C1 segment of cervical spinal cord (tissue), 14 donors: ENCODE measurements at places on chromosomes 2 and 18.

DNA sequence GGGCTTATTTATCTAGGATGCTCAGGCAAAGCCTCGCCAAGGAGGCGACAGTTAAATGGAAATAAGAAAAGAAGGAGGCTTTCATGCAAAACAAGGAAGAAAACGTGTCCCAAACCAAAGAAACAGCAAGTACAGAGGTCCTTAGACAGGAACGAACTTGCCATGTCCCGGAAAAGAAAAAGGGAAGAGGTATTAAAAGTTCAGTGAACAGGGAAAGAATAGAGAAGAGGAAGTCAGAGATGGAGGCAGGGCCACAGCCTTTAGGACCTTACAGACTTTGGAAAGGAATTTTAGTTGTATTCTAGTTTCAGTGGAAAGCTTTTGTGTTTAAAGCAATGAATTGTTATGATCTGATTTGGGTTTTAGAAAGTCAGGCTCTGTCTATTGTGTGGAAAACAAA is 22.1 kb downstream of the IKZF2 start:
- no peak for DNase-seq

DNA sequence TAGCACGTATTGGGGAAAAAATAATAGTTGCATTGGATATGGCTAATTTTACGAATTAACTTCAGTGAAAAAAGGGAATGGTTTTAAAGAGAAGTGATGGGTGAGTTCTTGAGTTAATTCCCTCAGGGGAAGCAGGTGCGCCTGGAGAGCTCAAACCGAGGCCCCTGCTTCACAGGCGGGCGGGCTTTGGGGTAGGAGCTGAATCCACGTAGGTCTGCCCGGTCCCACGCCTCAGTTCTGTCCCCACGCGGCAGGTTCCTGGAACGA is 44.1 kb downstream of the GORASP2 start:
- DNase-seq = no peak

DNA sequence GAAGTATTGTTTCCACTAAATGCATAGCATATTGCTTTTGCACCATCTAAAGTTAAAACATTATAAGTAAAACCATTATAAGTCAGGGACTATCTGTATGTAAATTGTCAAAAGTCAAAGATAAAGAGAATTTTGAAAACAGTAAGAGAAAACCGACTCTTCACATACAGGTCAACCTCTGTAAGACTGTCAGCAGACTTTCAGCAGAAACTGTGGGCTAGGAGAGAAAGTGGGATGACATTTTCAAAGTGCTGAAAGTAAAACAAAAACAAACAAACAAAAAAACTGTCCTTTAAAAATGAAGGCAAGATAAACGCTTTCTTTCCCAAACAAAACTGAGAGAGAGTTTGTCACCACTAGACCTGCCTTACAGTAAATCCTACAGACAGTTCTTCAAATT is 122.9 kb upstream of the ID2 start:
- DNase-seq = no peak

- no peak for DNase-seq
Observed at GRCh38 chr18:11002796-11003195, 146.6 kb downstream of the PIEZO2 start.

- DNase-seq = no peak
Observed at GRCh38 chr2:231277962-231278361, 79.5 kb downstream of the ARMC9 start.

- no peak for DNase-seq
Observed at GRCh38 chr2:240787521-240788472, 32.2 kb downstream of the KIF1A start.

- DNase-seq = no peak
Observed at GRCh38 chr2:174611854-174612253, 14.2 kb upstream of the WIPF1 start.

DNA sequence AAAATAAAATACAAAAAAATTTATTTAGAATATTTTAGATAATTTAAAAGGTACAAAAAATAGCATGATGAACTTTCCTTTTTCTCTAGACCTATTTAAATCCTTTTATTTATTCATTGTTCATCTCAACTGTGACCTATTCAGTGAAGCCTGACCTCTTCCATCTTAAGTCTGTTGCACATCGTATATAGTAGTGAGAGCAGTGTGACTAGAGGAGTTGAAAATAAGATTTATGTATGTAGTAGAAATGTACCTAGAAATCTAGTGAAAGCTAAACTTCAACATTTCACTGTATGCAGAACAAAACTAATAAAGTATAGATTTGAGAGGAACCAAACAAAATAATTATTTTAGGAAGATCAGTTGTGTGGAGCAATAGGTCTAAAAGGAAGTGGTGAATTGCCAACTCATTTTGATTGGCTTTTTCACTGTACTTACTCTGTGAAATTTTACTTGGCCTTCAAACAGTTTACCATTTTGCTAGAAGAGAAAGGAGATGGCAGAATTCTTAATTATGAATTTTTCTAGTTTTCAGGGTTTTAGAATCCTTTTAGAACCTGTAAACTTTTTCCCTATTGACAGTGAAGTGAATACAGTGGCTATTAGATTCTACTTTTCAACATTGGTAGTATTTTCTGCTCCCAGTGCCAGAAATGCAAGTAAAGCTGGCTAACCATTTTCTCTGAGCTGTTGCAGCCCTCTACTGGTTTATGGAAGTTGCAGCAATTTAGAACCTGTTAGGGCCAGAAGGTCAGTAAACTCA is 11.0 kb downstream of the ANKRD12 start:
- no peak for DNase-seq

- no peak for DNase-seq
Observed at GRCh38 chr2:111663471-111664274, 220.3 kb downstream of the ANAPC1 start.

- DNase-seq = peak; percentile 20
Observed at GRCh38 chr2:101961338-101962191, 30.2 kb upstream of the IL1R2 start.

DNA sequence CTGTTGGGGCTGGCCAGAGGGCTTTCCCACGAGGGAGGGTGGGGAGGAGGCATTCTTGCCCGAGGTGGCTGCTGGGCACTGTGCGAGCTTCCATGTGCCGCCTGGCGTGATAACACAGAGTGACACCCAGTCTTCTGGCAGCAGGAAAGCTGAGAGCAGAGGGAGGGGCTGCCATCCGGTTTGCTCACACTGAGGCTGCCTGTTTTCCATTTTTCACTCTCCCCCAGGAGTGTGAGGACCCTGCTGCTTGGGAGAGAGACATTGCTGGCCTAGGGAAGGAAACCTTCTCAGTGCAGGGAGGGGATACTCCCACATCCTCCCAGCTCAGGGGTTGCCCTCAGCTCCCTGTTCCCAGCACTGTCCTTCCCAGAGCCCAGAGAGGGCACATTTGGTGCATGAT is 73.1 kb downstream of the INHBB start:
- DNase-seq = no peak

GRCh38 chr2:220913384-220913783 is 658.7 kb downstream of the EPHA4 start:
- DNase-seq = no peak

DNA sequence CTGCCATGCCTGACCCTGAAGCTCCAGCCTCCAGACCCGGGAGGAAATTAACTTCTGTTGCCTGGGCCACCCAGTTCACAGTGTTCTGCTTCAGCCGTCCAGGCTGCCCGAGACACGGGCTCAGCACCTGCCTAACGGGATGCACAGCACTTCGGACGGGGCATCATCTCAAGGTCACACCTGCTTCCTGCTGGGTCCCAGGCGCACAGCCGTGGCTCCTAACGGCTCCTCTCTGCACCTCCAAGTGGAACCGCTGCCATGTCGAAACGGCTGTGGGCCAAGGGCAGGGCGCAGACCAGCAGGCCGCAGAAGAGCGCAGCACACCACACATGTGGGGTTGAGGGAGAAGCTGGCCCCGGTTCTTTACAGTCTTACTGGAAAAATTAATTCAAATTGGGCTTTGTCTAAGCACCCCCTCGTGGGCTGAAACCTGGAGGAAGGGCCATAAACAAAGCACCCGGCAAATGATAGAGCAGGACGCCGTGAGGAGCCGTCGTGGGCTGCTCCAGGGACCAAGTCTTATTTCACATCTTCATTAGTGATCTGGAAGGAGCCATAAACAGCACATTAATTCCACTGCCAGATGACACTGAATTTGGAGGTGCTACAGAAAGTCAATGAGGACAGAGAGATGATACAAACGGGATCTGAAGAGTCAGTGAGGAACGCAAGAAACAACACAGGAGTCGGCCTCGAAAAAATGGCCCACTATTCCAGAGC is 59.6 kb downstream of the EIPR1 start:
- no peak for DNase-seq

- no peak for DNase-seq
Observed at GRCh38 chr2:68342470-68342869, 22.6 kb upstream of the PLEK start.

- no peak for DNase-seq
Observed at GRCh38 chr2:8505311-8505920, 176.4 kb upstream of the ID2 start.

DNA sequence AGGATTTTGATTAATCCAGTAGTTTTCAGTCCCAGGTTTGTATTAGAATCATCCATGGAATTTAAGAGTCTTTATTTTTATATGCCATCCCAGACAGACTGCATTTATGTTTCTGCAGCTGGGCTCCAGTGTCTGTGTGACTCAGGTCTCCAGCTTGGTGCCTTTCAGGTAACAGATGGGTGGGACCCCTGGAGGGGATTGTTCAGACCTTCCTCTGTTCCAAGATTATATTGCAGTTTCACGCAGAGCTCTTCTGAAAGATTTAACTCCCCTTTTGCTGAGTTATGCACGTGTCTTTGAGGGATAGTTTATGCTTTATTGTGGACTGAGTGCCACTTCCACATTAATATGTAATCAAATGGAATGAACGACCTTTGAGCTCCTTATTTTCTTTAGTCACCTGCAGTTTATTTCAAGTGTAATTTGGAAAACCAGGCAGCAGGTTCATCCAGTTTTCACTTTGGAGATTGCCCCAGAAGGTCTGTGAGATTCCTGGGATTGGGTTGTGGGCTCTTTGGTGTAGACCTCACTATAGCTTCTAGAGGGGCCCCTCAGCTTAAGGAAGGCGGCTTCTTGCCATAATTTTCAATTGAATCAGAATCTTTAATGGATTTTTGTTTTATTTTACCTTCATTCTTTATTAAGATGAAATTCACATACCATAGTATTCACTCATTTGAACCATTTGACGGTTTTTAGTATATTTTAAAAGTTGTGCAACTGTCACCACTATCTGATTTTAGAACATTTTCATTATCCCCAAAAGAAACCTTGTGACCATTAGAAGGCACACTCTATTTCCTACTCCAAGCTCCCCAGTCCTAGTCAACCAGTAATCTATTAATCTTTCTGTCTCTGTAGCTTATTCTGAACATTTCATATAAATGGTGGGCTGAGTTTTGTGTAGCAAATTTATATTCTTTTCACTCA is 135.0 kb downstream of the WDSUB1 start:
- DNase-seq = no peak

- no peak for DNase-seq
Observed at GRCh38 chr2:109479804-109480203, 134.0 kb downstream of the SEPTIN10 start.

DNA sequence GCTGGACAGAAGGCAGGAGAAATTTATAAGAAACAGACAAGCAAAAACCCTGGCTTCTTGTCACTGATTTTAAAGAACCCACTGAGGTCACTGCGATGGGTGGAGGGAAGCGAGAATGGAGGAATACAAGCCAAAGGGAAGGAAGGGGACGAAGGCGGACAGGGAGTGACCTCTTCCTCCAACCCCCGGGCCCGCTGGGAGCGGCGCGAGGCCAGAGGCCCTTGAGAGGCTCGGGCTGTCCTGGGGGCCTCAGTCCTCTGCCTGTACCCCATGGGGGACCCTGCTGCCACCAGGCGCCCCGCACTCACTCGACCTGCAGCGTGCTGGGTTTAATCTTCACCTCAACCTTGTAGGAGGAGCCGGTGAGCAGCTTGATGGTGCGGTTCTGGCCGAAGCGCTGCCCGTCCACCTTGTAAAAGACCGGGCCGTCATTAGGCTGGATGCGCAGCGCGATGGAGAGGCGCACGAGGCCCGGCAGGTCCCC is 793 bp downstream of the CNRIP1 start:
- no peak for DNase-seq

- DNase-seq = no peak
Observed at GRCh38 chr2:68041704-68042245, 21.0 kb downstream of the C1D start.

DNA sequence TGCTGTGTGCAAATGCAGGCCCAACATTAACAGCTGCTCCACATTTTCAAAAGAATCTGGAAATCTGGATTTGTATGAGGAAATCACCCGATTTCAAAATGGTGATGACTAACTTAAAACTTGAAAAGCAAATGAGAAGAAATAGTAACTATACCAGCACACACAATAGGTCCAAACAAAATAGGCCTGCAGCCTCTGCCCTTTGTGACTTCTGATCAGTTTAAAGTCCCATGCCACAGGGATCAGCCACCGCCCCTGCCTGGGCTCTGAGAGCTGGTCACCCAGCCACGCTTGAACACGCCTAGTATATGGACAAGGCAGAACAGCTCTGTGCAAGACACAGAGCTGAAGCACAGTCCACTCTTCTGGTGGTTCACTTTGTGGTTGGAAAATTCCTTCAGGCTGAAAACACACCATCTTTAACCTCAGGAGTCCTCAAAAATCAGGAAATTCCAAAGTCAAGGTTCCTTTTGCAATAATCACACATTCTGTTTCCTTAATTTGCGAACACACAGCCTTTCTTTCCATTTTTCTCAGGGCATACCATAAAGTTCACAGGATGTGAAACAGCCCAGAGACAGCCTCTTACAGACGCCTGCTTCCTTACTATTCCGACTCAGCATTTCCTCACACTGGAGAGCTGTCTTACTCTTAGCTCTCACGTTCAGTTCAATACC is 150.1 kb upstream of the RIOK3 start:
- no peak for DNase-seq

GRCh38 chr18:36297417-36298125 is at the start of gene FHOD3:
FHOD3 (plus strand) TSS chr18:36297713; CDS start chr18:36297836, 123 bp downstream.
- peak; percentile 61 for DNase-seq

- no peak for DNase-seq
Observed at GRCh38 chr2:170685591-170685990, 29.5 kb upstream of the SP5 start.

DNA sequence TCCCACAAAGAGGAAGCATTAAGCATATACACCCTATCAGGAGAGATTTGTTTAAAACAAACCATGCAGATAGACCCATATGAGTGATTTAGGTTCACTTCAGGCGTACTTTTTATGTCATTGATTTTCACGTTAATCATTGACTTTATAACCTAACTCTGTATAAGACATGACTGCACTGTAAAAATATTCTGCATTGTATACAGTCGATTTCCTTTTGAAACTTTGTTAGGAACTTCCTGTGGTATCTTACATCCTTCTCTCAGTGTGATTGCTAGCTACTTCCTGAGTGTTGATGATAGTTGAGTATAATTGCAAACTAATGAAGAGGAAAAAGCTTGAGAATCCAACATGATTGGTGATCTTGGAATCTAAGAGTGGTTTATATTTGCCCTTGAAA is 69.4 kb downstream of the XIRP2 start:
- no peak for DNase-seq

DNA sequence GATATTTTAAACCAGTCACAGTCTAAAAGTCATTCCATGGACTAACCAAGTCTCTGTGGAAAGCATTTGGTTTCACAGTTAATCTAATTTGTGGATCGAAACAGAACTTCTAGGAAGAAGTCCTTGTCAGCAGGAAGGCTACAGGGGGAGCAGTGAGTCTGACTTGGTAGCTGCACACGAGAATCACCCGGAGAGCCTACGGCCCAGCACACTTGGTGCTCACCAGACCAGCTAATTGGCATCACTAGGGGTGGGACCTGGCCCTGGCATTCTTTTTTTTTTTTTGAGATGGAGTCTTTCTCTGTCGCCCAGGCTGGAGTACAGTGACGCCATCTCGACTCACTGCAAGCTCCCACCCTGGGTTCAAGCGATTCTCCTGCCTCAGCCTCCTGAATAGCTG is 97.7 kb downstream of the ZNF532 start:
- DNase-seq = no peak
